ENCODE measurements at places on chromosomes 12 and 14.

DNA sequence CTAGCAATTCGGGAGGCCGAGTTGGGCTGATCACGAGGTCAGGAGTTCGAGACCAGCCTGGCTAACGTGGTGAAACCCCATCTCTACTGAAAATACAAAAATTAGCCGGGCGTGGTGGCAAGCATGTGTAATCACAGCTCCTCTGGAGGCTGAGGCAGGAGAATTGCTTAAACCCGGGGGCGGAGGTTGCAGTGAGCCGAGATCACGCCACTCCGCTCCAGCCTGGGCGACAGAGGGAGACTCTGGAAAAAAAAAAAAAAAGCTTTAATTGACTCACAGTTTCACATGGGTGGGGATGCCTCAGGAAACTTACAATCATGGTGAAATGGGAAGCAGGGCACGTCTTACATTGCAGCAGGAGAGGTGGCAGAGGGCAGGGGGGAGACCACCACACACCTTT lies 30.6 kb upstream of the SLC2A3 start:
- no peak for DNase-seq

DNA sequence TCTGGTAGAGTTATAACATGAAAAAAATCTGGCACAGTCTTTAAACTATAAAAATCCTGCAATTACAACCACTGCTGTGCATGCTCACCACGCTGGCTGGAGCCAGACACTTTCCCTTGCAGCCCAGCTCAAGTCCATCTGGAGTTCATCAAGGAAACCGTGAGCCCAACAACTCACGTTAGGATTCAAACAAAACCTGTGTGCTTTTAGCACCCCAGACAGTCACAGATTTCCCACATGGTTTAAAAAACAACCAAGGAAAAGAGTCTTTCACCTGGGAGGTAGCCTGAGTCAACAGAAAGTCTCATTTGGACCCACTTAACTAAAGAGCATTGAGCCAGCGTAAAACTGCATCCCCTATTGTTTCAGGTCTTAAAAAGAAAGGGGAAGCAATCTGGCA lies 4.7 kb downstream of the LRIG3 start:
- DNase-seq: peak; percentile 70

DNA sequence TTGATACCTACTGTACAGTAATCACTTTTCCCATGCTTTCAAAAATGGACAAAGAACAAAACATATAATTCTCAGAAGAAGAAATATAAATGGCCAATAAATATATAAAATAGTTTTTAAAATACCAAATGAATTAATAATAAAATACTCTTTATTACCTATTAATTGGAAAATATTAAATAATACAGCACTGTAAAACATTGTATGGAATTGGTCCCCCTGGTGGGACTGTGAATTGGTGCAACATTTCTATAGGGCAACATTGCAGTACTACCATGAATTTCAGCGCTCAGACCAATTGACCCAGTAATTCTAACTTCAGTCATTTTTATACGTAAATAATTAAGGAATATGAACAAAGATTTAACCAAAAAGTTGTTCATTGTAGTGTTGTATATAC lies 162.6 kb downstream of the PELI2 start:
- no peak for DNase-seq

GRCh38 chr14:83702619-83703018 lies 1827.3 kb upstream of the FLRT2 start:
- no peak for DNase-seq

All from DMS 273 treated with DMSO at 0.1 percent for 48 hours (cell line).